Motor neuron (in vitro differentiated cells): ENCODE measurements at places on chromosomes 2 and 18. TPM values are rescaled to one million over a fixed set of nuclear protein-coding genes. Genes with fewer than 3 reads are reported as not detected.

KIAA2012 gene
- 0.27 and 0.58 TPM in 2 replicates for total RNA-seq

SCYGR4 gene
- total RNA-seq: 0.69 TPM in 1 of 2 replicates, not detected in the other

ATP6V1B1 gene
- 0.31 and 3.7 TPM in 2 replicates for total RNA-seq

HAAO gene
- 0.88 TPM in 1 of 2 replicates, not detected in the other for total RNA-seq

MAL gene
- total RNA-seq: 0.41 TPM in 2 replicates

PLCL1 gene
- 13.1 and 15.6 TPM in 2 replicates for total RNA-seq

ZNF236 gene
- total RNA-seq: 8.4 and 9.2 TPM in 2 replicates

PDCD1 gene
- total RNA-seq: not detected in 2 replicates

TCF7L1 gene
- 3.5 and 3.8 TPM in 2 replicates for total RNA-seq

SNRNP27 gene
- total RNA-seq: 78.4 and 87.2 TPM in 2 replicates

MYL1 gene
- not detected in 2 replicates for total RNA-seq
